ENCODE measurements at places on chromosomes 2 and 18.
A peak's percentile ranks its signal among the peaks of the same experiment; 100 is the strongest.

DNA sequence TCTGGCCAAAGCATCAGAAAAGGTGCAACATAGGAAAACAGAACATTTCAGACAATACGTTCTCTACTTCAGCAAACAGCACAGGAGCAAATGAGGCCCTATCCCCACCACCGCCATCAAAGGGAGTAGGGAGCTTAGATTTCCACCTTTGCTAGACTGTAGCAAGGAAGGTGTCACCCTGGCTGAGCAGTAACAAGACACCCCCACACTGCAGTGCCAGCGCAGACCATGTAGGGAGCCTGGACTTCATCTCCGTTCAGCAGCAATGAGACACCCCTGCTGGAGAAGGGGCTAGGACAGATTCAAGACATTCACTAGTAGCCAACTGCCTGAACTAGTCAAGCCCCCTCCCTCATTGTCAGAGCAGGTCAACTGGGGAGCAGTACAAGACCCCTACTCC lies 160.1 kb upstream of the CBLN2 start:
- DNase-seq = no peak

DNA sequence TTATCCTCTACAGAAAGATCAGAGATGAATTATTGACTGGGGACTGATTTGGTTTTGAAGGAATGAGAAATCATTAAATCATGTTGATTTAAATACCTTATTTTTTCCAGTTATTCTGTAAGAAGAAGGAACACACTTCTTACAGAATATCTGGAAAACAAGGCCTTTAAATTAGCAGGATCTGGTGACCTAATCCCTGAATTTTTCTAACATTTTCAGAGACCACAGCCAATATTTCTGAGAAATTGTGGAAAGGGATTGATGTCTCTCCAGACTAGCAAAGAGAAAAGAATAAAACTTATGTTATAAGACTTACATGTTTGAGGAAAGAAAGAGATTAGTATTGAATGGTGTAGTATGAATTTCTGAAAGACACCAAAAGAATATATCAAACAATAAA lies 104.0 kb downstream of the KCNE4 start:
- DNase-seq = no peak

- no peak for DNase-seq
Measured at GRCh38 chr2:49577041-49577440, 422.7 kb upstream of the FSHR start.

DNA sequence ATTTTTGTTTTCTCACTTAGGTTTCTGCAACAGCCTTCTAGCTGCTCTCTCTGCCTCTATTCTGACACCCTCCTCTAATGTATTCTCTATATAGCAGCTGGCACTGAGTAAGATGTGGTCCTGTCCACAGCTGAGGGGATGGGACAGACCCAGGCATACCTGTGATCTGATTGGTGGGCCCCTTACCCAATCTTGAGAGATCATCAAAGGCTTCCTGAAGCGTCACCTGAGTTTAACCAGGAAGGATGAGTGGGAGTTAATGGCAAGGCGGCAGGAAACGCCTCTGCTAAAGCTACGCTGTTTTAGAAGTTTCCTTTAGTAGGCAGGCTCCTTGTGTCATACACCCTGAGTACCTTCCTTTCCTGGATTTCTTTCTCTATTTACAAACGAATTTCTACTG lies 5.7 kb upstream of the TET3 start:
- peak; percentile 44 for DNase-seq

DNA sequence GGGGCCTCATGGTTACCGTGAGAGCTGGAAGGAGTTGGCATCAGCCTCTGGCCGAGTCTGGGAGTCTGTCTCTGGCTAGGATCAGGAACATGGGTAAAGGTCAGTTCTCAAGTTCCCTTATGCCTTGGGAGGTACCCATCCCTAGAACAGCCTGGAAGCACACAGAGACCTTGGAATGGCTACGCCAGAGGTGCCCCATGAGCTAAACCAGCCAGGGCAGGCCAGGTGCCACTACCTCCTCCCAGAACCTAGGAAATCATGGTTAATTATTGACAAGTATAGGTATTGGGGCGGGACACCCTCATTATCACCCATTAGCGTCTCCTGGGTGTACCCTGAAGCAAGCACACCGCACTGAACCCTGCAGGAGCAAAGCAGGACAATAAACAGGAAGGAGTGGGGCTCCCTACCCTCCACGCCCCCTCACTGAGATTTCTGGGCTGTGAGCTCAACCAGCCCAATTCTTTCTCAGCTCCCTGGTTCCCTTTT lies 3.0 kb upstream of the ASPRV1 start:
- DNase-seq = no peak

DNA sequence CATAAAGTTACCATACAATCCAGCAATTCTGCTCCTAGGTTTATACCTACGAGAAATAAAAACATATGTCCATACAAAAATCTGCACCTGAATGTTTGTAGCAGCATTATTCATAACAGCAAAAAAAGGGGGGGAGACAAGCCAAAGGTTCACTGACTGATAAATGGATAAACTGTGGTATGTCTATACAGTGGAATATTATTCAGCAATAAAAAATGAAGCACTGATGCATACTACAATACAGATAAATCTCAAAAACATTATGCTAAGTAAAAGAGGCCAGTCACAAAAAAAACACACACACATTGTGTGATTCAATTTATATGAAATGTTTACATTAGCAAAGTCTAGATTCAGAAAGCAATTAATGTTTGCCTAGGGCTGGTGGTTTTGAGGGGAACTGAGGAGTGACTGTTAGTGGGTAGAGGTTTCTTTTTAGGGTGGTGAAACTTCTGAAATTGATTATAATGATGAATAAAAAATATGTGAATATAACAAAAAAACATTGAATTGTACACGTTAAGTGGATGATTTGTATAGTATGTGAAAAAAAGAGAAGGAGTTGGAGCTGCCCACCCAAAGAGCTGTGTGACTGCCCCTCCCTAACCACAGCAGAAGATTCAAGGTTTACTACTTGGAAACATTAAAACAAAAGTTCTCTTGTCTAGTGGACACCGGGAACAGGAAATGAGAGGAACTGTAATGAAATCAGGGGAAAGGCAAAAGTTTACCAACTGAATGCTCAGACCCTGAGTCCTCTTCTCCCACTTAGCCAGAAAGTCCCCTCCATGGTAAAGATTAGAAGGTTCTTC lies 13.4 kb downstream of the COLEC12 start:
- DNase-seq = no peak

DNA sequence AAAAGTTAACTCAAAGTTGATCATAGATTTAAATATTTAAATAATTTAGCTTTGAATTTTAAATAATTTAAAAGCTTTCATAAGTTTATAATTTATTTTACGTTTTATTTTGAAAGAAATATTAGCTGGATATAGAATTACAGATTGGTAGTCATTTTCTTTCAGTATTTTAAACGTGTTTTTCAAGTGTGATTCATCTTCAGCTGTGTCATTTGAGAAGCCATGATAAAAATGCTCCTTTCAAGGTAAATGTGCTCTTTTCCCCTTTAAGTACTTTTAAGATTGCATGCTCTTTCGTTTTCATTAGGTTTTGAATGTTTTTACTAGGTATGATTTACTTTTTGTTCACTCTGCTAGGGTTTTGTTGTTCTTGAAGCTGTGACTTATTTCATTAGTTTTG lies 116.8 kb upstream of the FIGN start:
- DNase-seq = no peak

DNA sequence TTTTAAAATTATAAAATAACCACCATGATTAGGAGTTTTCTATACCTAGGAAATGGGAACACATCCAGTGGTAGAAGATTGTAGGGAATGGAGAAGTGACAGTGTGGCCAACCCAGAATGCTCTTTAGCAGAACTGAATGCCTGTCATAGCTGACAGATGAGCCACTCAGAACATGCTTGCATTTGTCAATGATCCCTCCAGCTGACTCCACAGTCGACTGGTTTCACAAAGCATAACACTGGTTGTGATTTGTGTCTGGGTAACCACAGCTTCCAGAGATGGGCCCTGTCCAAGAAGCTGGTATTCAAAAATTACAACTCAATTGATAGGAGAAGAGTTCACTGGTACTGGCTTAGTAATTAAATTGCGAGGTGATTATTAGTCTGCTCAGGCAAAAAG lies 9.0 kb upstream of the CTIF start:
- no peak for DNase-seq

- DNase-seq = no peak
Measured at GRCh38 chr18:65235966-65236624, 514.7 kb upstream of the CDH7 start.

DNA sequence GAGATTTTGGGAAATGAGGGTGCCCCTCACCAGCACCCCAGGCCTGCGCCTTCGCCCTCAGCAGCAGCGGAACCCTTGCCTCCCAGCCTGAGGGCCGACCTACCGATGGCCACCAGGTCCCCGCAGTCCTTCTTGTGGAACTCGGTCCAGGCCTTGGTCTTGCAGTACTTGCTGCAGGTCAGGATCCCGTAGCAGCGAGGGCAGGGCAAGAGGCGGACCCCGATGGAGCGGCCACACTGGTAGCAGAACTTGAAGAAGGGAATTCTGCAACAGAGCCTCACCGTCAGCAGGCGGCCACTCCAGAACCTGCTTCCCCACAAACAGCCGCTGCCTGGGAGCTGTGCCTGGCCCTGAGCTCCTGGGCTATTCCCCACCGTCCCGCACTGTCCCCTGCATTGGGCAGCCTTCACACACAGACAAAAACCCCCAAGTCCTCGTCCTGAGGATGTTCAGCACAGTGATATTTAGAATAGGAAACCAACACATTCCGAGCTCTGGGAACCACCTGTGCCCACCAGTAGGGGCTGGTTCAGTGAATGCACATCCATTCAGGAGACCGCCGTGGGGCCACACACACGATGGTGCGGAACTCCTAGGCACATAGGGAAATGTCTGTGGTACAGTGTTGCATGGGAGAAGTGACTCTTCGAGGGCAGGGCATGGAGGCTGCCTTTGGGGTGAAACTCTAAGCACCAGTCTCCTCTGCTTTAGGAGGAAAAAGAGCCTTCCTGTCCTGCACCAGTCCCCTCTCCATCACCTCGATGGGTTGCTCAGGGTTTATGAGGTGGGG lies 45.6 kb downstream of the GPC1 start:
- DNase-seq = no peak

DNA sequence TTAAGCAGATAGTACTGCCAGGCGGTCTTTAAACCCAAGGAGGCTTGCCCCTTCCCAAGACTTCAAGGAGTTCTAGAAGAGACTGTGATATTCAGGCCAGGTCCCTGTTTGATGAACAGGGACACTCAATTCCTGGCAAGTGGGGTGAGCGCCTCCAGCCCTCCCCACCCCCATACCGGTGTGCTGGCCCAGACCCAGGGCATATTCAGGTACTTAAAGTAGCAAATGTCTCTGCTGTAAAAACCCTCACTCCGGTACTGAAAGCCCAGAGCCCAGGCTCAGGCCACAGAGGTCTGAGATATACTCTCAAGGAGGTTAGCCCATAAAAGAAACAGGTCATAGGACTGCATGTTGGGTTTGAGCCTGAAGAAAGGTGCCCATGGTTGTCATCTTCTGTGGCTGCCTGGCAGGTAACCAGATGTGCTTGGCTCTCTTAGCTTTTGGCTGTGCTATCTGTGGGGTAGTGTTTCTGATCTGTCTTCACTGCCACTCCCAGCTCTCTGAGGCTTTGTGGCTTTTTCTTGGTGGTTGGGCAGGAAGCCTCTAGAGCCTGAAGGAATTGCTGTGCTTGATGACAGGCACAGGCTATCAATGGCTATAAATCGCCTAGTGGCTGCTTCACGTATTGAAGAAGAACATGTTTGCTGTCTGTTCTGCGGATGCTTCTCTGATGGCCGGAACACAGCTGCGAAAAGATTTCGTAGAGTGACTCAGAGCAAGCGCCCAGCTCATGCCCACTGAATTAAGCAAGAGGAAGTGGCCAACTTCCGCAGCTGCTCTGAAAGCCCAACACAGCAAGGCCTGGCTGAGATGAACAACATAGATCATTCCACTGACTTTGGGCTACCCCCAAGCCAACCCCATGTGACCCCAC lies 63.3 kb upstream of the ALPP start:
- peak; percentile 55 for DNase-seq

GRCh38 chr18:70553936-70554260 lies 265.1 kb downstream of the SOCS6 start:
- DNase-seq = no peak

GRCh38 chr2:196284144-196284844 lies 112.9 kb upstream of the STK17B start:
- DNase-seq = no peak

DNA sequence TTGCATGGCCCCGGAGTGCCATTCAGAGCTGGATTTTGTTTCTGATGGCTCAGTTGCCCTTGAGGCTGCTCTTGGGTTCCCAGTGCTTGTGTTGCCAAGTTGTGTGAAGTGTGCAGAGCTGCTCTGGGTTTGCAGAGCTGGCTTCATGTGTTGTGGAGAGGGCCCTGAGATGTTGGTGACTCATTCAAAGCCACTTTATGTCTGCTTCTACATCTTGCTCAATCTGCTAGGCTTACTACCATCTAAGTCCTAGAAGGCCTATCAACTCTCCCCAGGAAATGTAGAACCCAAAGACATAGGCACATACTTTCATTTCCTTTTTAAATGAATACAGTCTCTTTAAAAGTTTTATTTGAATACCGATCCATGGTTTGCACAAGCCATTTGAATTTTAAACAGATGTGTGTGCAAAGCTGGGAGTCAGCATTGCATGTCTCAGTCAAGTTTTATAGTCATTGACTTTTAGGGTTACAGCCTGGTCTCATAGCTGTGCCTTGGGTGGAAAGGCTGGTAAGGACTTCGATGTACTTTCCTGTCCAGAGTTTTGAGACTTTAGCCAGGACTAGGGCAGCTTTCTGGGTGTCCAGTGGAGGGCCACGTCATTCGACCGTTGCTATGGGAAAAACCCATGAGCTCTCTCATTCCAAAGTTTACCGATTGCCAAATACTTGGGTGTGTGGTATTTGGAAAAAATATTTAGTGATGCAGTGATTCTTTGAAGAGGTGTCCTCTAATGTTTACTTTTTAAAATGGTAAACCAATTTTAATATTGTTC lies 105.0 kb downstream of the LTBP1 start:
- DNase-seq = no peak

- DNase-seq = no peak
Measured at GRCh38 chr2:180554330-180554729, 426.1 kb upstream of the UBE2E3 start.

DNA sequence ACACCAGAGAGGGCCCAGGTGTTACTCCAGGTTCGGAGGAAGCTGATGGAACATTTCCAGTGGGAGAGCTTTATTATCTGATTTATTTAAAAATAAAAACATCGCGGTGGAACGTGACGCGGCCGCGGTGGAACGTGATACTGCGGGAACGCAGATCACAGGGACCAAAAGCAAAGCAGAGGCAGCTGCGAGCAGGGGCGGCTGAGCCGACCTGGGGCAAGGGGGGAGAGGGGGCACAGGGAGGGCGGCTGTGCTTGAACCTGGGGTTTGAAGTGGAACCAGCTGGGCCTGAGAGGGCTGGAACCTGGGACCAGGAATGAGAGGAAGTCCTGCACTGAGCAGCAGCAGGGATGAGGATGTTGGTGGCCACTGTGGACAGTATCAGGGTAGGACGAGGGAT lies 583.5 kb upstream of the SALL3 start:
- no peak for DNase-seq

- no peak for DNase-seq
Measured at GRCh38 chr18:74063557-74063956, 84.1 kb downstream of the FBXO15 start.

- no peak for DNase-seq
Measured at GRCh38 chr2:88838165-88838635, 146.7 kb downstream of the RPIA start.
